Mesenteric fat pad (tissue), 1 donor: ENCODE measurements at places on chromosomes 1 and 21. TPM values are rescaled to one million over a fixed set of nuclear protein-coding genes. Genes with fewer than 3 reads are reported as not detected.

GRCh38 chr1:101081496-101082488, 56.2 kb upstream of the DPH5 start:
- DNase-seq: no peak

- no peak for DNase-seq
Observed at GRCh38 chr1:213256438-213257087, 205.5 kb downstream of the RPS6KC1 start.

DNA sequence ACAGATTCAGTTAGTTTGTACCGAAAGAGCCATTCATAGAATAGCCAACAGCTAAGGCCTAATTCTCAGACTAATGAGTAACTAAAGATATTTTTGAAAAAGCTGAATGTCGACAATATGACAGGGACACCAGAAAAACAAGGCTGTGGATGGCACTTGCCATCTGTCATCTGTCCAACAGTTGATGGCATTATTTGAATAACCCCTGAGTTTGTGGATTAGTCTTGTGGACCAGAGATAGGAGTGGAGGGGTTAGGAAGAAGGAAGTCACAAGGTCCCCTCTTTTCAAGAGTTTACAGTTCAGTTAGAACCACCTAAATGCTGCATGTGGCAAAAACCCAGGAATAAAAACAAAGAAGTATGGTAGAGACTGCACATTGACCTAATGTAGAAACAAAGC, 356.5 kb upstream of the DUSP10 start:
- DNase-seq: no peak

GRCh38 chr1:235270625-235271024, 57.4 kb downstream of the ARID4B start:
- DNase-seq: no peak

- no peak for DNase-seq
Observed at GRCh38 chr1:193533853-193534252, 347.4 kb upstream of the B3GALT2 start.

DNA sequence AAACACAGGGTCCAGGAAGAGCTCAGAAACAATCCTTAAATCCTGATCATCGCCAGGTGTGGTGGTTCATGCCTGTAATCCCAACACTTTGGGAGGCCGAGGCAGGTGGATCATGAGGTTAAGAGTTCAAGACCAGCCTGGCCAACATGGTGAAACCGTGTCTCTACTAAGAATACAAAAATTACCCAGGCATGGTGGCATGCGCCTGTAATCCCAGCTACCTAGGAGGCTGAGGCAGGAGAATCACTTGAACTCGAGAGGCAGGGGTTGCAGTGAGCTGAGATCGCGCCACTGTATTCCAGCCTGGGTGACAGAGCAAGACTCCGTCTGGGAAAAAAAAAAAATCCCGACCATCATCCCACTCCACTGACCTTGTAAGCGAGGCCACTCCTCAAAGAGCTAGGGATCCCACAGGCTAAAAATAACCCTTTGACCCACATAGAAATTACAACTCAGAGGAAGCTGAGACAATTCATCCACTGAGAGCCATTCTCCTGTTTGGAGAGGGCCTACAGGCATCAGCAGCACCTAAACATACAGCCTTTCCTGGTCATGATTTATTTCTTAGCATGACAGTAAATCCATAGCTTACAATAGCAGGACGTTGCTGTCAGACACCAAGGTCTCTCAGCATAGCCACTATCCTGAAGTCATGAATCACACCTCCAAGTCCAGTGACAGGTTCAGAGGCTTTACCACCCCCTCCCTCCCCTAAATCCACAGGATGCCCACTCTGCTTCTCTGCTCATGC, 66.7 kb downstream of the TGFBR3 start:
- no peak for DNase-seq

The TENT5C gene
- total RNA-seq: 2.5 TPM

The S100A9 gene
- total RNA-seq: 892 TPM

The LDLRAD1 gene
- not detected for total RNA-seq

The BACE2 gene
- 25.8 TPM for total RNA-seq

The ST6GALNAC3 gene
- 25.8 TPM for total RNA-seq

The PRKACB gene
- 38.1 TPM for total RNA-seq
